ENCODE measurements at places on chromosomes 6 and 20.

- no peak for DNase-seq
Observed at GRCh38 chr6:71892641-71893040, 6.3 kb downstream of the RIMS1 start.

- no peak for DNase-seq
Observed at GRCh38 chr6:25392372-25392771, 113.2 kb downstream of the CARMIL1 start.

DNA sequence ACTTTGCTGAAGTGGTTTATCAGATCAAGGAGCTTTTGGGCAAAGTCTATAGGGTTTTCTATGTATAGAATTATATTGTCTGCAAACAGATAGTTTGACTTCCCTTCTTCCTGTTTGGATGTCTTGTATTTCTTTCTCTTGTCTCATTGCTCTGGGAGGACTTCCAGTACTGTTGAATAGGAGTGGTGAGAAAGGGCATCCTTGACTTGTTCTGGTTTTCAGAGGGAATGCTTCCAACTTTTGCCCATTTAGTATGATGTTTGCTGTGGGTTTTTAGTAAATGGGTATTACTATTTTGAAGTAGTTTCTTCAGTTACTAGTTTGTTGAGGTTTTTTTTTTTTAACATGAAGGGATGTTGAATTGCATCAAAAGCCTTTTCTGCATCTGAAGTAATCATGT is 36.1 kb downstream of the KCNS1 start:
- no peak for DNase-seq

DNA sequence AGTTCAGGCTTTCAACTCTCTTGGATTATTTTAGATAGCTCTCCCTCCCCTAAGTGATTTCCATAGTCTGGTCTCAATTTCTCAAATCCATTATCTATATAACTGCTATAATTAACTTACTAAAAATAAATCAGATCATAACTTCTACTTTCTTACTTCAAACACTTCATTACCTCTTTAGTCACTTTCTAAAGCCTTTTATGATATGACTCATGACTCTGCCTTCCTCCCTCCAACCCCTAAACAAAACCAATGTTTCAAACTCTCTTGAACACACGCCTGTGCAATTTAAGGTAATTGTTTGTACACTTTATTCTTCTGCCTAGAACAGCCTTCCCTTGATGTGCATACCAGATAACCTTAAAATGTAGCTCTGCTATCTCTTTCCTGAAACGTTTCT is 100.5 kb downstream of the LMBRD1 start:
- DNase-seq = no peak

GRCh38 chr6:111478064-111478476 is 4.9 kb downstream of the REV3L start:
- DNase-seq = no peak

- no peak for DNase-seq
Observed at GRCh38 chr6:143400258-143401067, 50.0 kb downstream of the ADAT2 start.

GRCh38 chr20:63009988-63010769 is 3.4 kb upstream of the BHLHE23 start:
- DNase-seq = no peak

DNA sequence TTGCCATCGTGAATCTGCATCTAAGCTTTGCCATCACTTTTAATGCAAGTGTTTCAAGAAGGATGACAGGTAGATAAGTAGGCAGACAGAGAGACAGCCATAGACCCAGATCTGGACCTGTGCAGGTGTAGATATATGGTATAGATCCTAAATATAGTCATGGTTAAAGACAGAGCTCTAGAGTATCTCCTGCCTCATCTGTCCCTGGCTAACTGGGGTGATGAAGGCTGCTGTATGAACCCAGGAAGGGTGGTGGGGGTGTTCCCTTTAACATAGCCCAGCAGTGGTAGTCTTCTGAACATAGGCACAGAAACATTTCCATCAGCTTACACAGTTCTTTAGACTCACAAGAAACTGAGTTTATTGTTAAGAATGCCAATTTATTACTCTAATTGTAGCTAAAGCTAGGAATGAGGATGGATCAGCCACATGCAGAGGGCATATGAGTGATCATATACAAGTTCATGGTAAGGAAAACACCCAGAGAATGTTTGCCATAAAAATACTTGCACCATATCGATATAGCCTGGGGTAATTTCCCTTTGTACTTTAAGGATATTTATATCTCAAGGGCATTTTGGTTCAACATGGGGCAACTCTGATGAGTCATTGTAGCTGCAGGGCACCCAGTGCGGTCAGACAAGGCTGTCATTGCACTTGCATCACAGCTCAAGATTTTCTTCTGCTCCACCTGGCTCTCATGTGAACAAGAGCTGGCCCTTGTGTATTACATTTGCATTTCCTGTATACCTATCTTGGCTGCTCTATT is 587.2 kb downstream of the EPM2A start:
- DNase-seq = no peak

DNA sequence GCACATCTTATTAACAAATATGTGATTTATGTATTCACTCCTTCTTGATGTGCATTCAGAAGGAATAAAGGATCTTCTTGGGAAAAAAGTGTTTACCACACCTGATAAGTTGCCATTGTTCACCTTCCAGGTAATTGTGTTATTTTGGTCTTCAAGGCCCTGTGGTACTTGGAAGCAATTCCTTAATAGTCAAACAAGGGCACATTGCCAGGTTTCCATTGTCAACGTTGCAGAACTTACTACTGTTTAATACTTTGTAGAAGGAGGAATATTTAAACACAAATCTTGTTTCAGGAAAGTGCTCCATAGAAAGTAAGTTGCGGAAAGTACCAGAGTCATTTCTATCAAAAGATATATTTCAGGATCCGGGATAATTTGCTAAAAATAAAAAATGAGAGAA is 129.5 kb upstream of the SGK1 start:
- DNase-seq = no peak

DNA sequence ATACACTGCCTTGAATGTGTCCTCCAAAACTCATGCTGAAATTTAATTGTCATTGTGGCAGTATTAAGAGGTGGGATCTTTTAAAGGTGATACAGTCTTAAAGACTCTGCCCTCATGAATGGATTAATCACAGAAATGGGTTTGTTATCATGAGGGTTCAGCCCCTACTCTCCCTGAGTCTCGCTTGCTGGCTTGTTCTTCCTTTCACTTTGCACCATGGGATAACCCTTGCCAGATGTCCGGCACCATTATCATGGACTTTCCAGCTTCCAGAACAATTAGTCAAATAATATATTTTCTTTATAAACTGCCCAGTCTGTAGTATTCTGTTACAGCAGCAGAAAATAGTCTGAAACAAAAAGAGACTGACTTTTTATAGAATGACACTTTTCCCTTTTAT is 67.9 kb upstream of the TENT5A start:
- DNase-seq = no peak

DNA sequence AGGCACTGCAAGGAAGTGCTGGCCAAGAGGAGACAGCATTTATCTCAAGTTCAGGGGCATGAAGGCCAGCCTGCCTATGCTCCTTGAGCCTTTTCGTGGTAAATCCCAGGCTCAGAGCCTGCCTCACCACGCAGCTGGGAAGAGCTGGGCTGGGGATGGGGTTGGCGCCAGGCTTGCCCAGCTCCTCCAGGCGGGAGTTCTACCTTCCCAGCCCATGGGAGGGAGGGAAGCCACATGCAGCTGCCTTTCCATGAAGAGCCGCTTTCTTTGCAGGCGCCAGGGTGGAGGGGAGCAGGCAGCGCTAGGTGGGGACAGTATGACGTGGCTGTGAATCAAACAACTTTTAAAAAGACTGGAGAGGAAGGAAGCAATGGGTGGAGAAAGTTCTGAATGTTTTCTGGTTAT is 19.5 kb upstream of the SIRT5 start:
- no peak for DNase-seq

DNA sequence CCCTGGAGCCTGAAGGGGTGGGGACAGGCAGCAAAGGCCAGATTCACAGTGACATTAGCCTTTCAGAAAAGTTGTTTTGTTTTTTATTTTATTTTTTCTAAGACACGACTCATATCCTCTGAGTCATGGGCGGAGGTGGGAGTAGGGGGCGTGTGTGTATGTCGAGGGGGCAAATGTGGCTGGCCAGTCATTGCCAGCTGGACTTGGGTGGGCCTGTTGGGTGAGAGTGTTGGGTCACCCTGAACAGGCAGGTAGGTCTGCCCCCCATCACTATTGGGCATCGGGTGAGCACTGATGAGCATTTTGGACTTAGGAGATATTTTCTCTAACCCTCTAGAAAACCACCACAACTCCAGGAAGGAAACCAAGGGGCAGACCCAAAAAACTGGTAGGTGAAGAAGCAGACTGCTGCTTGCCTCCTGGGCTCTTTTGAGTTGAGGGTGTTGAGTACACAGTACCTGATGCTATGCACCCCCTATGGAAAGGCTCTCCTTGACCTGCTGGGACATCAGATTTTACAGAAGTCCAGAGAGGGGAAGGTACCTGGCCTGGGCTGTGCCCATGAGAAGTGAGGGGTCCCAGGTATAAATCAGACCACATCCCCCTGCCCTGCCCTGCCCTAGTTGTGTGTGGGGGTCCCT is 5.6 kb downstream of the SMIM29 start:
- no peak for DNase-seq

GRCh38 chr20:50810063-50810462 is 15.2 kb downstream of the BCAS4 start:
- DNase-seq = no peak

DNA sequence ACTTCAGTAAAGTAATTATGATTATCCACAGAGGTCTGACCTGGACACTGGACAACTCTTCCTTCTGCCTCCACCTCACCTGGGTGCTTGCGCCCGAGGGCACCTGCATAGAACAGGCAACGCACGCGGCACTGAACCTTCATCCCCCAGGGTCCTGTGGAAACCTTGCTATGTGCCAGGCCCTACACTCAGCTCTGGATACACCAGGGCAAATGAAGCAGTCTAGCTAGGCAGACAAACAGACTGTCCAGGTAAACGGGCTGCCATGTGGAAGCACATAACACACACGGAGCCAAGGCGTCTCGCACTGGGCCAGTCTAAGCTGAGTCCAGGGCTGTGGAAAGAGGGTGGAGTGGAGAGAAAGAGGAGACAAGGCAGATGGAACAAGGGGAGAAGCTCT is 109.3 kb upstream of the AFDN start:
- no peak for DNase-seq

GRCh38 chr6:44074439-44074812 is 52.8 kb downstream of the MRPL14 start:
- no peak for DNase-seq

GRCh38 chr6:3290149-3290930 is 31.6 kb downstream of the PSMG4 start:
- DNase-seq = no peak

- DNase-seq = no peak
Observed at GRCh38 chr20:63846128-63846771, 15.0 kb upstream of the ABHD16B start.

DNA sequence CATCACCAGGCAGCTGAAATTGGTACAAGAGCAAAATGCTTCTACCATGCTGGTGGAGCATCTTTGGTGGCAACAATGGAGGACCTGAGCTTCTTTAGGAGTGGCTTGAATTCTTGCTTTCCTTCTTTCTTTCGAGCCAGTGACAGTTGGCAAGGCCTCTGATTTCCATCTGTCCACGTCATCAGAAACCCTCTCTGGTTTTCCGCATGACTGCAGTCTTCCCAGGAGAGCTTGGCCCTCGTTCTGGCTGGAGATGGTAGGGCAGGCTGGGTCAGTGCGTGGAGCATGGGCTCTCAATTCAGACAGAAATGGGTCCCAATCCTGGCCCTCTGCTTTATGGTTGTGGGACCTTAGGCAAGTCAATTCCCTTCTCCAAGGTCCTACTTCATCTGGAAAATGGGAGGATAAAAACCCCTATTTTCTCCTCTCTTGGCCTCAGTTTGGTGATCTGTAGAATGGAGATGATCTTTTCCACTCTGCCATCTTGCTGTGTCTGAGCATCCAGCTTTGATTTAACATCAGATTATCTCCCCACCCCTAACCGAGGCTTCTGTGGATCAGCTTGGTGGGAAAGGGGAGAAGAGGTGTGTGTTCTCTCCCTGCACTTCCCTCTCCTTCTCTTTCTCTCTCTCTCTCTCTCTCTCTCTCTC is 3.6 kb upstream of the BPIFB1 start:
- no peak for DNase-seq

- no peak for DNase-seq
Observed at GRCh38 chr6:41093729-41094128, 21.0 kb downstream of the NFYA start.

DNA sequence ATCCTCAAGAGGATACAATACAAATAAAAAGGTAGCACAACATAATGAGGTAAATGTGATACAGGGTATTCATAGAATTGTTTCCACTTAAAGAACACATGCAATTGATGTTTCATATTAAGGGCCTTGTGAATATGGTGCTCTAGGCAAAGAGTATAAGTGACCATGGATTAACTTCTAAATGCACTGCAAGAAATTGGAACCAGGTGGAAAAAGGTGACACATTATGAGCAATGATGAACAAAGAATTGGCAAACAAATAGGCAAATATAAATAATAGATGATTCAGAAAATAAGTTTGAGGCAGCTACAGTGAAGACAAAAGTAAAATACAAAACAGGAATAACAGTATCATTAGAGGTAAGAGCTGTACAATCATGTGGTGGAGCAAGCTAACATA is 192.0 kb downstream of the GRIK2 start:
- no peak for DNase-seq

DNA sequence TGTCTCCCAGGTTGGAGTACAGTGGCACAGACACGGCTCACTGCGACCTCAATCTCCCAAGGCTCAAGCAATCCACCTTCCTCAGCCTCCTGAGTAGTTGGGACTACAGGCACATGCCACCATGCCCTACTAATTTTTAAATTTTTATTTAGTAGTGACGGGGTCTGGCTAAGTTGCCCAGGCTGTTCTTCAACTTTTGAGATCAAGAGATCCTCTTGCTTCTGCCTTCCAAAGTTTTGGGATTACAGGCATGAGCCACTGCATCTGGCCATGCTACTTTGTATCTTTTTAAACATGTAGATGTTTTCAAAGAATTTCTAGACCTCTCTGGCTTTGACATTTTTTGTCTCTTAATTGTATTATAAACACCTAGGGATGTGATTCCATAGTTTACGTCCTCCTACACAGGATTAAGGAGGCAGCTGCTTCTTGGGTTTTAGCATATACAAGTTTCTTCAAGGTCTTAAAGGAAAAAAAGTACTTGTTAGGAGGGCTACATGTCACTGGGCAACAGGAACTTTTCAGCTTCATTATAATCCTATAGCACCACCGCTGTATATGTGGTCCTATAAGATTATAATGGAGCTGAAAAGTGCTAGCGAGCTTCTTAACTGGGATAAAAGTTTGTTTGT is 1.3 kb downstream of the ADAT2 start:
- no peak for DNase-seq

GRCh38 chr6:161108916-161109315 is 117.3 kb downstream of the MAP3K4 start:
- DNase-seq = no peak
